ENCODE measurements at places on chromosomes 6 and 20.

DNA sequence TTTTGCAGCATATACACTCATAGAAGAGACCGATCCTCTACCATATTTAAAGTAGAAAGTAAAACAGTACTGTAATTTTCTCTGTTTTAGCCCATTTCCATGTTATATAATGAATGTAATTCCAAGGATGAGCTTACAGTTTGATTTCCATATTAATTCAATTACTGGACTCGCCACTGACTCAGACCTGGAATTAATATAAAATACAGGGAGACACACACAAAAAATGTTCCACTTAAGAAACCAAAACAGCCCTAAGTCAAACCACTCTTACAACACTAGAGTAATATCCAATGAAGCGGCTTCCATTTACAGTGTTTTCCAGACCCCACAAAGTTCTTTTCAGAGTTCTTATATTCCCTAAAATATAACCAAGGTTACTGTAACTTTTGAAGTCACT, 110.6 kb downstream of the BACH2 start:
- DNase-seq = no peak

GRCh38 chr6:167907837-167908681, 81.3 kb downstream of the AFDN start:
- no peak for DNase-seq

DNA sequence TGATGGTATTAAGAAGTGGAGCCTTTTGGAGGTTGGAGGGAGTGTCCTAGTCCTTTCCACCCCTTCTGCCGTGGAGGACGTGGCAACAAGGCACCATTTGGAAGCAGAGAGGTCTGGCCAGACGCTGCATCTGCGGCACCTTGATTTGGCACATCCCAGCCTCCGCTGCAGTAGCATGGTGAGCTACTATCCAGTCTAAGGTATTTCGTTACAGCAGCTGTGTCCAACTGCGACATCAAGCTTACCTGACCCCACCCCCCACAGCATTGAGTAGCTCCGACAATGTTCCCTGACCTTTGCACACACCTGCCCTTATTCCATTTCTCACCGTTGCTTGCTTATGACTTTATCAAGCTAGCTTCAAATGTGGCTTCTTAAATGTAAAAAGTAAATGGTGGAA, 29.8 kb upstream of the SYNJ2 start:
- no peak for DNase-seq

- no peak for DNase-seq
Observed at GRCh38 chr6:34583861-34584604, 27.9 kb upstream of the SPDEF start.

DNA sequence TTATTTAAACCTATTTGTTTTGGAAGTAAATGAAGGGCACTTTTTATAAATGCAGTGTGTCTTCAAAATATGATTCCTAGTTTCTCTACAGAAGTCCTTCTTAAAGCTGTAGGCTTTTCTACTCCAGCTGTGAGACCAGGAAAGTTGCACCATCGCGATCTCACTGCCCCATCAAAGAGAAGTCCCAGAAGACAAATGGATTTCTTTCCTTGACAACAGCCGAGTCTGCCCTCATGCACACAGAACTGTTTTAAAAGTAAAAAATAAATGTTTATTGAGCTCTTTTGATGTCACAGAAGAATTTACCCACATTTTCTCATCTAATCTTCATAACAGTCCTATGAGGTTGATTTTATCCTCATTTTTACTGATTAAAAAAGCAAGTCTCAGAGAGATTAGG, 324.4 kb upstream of the NT5E start:
- DNase-seq = no peak

DNA sequence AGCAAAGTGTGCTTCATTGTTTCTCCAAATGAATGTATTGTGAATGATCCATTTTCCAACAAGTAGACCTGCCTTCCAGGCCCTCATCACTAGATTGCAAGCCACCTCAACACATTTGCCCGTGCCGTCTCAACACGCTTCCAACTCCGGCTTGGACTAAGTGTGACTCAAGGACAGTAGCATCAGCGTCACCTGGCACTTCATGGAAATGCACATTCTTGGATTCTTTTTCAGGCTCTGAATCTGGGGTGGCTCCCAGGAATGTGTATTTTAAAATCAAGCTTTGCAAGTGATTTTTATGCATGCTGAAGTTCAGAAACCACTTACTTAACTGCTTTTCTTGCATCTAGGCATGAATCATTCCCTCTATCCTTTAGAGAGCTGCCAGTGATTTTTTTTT, 129.6 kb upstream of the EEF1E1 start:
- DNase-seq = no peak

GRCh38 chr6:15501826-15502445, 160.9 kb downstream of the DTNBP1 start:
- no peak for DNase-seq

DNA sequence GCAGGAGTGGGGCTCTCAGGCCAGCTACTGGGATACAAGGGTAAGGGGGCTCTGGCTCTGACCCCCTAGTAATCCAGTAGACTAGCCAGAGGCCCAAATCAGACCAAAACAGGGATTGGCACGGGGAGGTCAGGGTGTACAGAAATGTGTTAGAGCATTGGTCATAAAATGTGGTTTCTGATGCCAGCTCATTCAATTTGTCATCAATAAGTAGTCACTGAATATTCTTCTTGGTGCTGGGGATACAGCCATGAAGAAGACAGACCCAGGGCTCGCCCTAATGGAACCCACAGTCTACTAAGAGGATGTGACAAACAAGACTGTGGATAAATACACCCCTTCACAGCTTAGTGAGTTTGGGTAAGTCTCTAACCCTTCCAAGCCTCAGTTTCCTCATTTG, 11.1 kb downstream of the MAP1LC3A start:
- DNase-seq = no peak

DNA sequence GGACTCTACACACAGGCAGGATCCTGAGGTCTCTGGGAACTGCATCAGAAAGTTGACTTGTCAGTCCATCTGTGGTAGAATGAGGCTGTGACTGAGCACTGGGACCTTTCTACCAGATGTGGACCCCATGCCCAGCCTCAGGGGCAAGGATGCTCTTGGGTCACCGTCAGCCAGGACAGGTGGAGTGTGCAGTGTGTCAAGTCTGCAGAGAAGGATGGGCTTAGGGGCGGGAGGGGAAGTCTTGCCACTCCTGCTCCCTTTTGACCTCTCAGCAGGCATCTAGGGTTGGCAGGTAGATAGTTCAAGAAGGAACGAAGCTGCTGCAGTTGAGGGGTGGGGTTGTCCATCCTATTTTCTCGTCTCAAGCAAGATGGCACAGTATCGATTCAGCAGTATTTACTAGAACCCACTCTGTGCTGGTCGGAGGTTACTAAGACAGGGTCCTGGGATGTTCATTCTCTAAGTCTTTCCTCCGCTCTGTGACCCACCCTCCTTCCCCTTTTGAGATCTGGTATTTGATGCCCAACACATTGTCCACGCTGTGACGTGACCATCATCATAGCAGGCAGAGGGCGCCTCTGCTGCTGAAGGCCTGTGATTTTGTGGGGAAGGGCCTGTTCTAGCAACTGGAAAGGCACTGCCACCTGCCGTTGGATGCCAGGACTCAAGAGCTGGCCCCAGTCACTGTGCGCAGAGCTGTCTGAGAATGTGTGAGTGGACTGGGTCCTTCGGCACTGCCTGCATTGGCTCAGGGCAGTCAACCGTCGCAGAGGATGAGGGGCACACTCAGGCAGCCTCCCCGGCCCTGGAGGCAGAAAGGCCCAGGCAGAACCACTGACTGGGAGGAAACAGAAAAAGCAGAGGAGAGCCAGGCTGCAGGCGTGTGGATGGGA, 23.2 kb downstream of the RBCK1 start:
- DNase-seq = no peak

Measured in stimulated activated CD4-positive, alpha-beta T cell treated with anti-CD3 and anti-CD28 coated beads, Interleukin-12 subunit alpha, Interleukin-12 subunit beta, amount 100 ng/mL, for 4 hours (primary cell).